Osteocyte (in vitro differentiated cells): ENCODE measurements at places on chromosomes 7 and 10.

GRCh38 chr10:113031147-113031546 is 81.1 kb downstream of the TCF7L2 start:
- DNase-seq = no peak

- DNase-seq = no peak
Measured at GRCh38 chr10:68192113-68192512, 39.8 kb downstream of the ATOH7 start.

DNA sequence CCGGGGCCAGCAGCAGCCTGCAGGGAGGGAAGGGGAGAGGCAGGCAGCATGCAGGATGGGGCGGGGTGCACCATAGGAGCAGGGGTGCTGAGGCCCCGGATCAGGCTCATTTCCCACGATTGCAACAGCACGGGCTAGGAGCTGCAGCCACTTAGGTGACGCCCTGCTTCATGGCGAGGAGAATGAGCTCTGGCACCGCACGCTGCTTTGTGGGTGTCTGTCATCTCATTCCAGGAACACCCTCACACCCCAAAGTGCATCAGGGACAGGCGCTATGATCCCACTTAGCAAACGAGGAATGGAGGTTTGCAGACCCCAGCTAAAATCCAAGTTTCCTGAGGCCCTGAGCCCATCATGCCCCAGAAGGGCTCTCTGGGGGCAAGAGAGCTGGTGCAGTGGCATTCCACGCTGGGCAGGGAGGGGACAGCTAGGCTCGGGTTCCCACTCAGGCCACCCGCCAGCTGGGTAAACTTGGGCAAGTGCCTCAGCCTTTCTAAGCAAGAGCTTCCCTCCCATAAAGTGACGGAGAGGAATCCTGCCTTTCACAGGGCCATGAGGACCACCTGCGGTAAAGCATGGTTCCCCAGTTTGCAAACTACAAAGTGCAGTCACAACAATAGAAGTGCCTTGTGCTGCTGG is 9.3 kb downstream of the KCNH2 start:
- no peak for DNase-seq

GRCh38 chr7:150400788-150401423 is 21.8 kb downstream of the ZNF775 start:
- DNase-seq = no peak

GRCh38 chr10:108592956-108593355 is 1330.4 kb downstream of the XPNPEP1 start:
- no peak for DNase-seq

DNA sequence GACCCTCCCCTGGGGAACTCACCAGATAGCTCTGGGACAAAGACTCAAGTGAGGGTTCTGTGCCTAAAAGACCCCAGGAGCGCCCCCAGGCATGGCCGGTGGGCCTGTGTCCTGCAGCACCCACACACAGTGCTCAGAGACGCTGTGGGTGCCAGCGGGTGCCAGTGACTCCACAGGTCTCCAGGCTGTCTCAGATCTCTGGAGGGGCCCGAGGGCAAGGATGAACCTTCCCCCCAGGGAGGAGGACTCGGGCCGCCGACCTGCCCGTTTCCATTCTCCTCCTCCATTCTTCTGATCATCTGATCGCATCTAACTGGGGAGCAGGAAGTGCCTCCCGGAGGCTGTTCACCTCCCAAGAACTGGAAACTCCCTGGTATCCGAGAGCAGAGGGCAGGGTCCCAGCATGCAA is 980 bp downstream of the ADAM8 start:
- DNase-seq = no peak

GRCh38 chr10:15485684-15486316 is 114.7 kb upstream of the FAM171A1 start:
- no peak for DNase-seq

DNA sequence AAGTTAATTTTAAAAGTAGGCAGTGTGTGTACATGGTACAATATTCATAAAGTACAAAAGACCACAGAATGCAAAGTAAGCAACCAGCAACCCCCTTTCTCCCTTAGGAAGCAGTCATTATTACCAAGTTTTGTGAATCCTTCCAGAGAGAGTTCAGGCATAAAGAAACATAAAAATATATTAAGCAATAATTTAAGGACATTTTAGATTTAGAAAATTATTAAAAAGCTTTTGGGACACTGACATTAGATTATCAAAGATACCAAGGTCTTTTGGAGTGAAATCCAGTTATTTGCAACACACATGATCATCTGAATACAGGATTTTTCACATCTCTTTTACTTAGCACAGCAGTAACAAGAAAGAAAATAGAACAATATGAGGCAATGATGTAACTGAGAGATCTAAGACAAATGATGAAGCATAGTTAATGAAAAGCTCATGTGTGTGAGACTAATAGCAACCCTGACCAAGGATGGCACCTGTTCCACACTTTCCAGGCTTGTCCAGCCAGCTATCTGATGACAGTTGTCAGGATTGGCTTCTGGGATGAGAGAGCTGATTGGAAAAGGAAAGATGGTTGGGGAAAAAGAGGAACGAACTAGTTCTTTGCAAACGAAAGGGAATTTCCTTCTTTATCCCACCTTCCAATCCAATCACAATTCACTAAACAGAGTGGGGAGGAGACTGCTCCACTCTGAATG is 115.5 kb upstream of the LAMB4 start:
- no peak for DNase-seq

DNA sequence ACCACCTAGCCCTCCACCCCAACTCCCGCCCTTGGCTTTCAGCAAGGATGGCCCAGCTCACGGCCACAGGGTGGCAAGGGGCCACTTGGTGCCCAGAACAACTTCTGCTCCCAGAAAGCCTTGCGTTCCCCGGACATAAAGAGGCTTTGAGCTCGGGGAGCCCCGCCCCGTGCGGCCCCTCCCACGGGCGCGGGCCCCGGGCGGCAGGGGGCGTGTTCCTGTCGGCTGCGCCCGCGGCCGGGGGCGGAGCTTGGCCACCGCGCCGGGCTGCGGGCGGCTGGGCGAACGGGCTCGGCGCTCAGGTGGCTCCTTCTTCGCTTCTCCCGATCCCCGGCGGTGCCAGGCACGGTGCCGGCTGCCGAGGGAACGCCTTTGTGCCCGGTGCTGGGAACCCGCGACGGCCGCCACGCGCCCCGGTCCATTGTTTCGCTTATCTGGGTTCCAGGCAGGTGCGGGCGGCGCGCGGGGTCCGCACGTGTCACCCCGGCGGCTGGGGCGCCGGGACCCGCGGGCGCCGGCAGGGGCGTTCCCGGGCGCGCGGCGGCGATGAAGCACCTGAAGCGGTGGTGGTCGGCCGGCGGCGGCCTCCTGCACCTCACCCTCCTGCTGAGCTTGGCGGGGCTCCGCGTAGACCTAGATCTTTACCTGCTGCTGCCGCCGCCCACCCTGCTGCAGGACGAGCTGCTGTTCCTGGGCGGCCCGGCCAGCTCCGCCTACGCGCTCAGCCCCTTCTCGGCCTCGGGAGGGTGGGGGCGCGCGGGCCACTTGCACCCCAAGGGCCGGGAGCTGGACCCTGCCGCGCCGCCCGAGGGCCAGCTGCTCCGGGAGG is at the start of gene NFE2L3:
Gene NFE2L3, plus strand, starts transcription at position 246 of the 829 bp plus-strand sequence. Its CDS starts 301 bp downstream, at position 547.
- DNase-seq = peak; percentile 83

GRCh38 chr7:33792547-33793105 is 112.7 kb upstream of the BMPER start:
- no peak for DNase-seq

GRCh38 chr7:149423449-149424110 is 37.3 kb downstream of the ZNF777 start:
- no peak for DNase-seq

GRCh38 chr10:102633287-102633686 is 11.0 kb upstream of the TRIM8 start:
- no peak for DNase-seq

- DNase-seq = no peak
Measured at GRCh38 chr7:82109288-82109687, 334.3 kb downstream of the CACNA2D1 start.

DNA sequence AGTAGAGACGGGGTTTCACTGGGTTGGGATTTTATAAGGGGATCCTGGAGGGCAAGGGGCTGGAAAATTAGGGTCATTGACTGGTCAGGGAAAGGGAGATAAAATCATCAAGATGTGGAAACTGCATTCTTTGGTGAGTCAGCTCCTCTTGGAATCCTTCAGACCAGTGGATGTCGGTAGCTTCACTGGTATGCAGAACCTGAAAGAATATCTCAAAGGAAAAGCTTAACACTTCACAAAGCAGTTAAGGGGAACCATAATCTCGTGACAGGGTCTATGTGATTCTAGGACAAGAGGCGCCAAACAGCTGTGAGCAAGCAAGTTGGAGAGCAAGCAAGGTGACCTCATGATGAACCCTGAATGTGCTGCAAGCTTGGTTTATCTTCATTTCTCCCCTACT is 634.7 kb upstream of the AUTS2 start:
- DNase-seq = no peak

DNA sequence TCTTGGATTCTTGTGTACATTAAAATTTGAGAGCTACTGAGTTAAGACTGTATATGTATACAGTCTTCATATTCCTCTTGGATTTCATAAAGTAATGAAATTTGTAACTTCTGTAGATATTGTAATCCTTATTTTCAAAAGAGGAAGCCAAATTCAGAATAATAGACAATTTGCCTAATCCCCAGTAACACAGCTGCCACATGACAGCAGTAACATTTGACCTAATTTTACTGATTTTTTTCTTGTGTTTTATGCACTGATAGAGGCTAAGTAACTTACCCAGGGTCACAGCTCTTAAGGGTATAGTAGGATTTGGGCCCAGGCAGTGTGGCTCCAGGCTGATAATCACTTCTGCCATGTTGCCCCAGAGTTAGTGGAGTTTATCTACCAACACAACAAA is 40.4 kb upstream of the IL6 start:
- no peak for DNase-seq
